ENCODE measurements at places on chromosomes 16 and 17.

- DNase-seq = no peak
Measured at GRCh38 chr17:77706938-77707337, 251.6 kb upstream of the TNRC6C start.

DNA sequence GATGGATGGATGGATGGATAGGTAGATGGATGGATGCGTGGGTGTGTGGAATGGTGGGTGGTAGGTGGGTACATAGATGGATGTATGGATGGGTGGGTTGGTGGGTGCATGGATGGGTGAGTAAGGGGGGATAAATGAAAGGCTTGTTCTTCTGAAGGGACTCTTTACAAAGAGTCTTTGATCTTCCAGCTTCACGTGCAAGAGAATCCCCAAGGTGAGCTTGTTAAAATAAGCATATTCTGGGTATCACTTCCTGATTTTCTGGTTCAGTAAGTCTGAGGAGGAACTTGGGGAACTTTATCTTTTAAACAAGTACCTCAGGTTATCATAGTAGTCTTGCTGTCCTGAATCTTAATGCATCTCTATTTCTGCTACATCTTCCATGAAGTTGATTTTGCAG, 639.1 kb downstream of the MAF start:
- no peak for DNase-seq

- no peak for DNase-seq
Measured at GRCh38 chr17:30796016-30796415, 28.5 kb downstream of the CRLF3 start.

DNA sequence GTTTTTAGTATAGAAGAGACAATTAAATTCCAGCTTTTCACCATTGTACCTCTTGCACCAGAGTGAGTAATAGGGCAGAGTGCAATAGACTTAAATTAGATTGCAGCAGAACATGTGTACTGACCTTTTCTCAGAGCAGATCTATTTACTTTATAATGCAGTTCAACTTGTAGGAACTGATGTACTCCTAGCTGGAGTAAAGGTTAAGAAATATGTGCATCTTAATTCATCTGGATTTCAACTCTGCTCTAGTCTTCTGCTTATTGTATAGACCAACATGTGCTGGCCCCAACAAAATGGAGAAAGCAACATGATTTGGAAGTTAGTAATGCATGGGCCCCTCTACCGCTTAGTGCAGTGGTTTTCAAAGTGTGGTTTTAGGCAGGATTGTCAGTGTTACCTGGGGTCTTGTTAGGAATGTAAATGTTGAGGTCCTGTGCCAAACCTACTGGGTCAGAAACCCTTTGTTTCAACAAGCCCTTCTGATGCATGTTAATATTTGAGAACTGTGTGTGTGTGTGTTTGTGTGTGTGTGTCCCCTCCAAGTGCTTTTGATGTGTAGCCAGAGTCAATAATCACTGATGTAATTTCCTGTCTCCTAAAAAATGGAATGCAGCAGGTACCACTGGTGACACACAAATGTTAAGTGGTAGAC, 138.6 kb downstream of the TOX3 start:
- DNase-seq = no peak

GRCh38 chr17:1871756-1872155, 42.0 kb downstream of the RPA1 start:
- no peak for DNase-seq

DNA sequence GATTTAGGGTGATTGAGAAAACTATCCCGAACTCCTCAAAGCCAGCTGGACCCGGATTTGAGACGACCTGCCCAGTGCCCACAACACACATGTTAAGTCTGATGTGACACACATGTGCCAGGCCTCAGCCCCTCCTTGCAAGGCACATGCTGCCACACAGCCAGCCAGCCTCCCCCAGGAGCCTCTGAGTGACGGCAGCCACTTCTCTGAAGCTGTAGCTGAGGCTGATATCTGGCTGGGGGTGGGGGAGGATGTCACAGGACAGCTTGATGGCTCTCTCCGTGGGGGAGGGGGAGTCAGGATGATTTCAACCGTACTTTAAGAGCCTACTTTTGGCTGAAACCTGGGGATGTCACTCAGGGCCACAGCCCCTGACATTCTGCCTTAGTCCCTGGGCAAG, 40.9 kb downstream of the SRCIN1 start:
- no peak for DNase-seq

GRCh38 chr16:57720142-57720575, 15.4 kb upstream of the KATNB1 start:
- DNase-seq = no peak
